ENCODE measurements at places on chromosomes 7 and 10.

GRCh38 chr7:16027396-16027795 is 340.9 kb upstream of the MEOX2 start:
- DNase-seq, result no peak

DNA sequence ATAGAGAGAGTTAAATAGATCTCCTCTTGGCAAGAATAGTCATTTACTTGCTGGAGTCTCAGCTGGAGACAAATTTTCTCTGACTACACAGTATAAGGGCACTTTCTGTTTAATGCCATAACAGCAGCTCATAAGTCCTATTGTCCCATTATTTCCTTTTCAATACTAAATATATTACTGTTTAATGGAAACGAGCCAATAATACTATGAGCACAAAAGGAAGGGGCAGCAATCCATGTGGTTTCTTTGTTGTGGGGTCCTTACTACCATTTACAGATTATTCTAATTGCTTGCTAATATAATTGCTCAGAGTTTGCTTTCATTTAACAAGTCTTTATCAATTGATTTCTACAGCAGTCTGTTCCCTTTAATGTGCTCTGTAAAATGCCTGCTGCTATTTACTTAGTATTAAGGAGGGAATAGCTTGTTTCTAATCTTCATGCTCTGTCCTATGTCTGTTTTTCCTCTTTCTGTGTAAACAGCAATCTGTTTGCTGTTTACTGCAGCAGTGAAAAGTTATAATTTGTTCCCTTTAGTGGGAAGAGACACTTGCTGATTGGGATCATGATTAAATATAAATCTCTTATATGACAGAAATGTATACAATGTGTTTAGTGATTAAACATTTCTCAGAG is 296.2 kb upstream of the SMIM30 start:
- no peak for DNase-seq

DNA sequence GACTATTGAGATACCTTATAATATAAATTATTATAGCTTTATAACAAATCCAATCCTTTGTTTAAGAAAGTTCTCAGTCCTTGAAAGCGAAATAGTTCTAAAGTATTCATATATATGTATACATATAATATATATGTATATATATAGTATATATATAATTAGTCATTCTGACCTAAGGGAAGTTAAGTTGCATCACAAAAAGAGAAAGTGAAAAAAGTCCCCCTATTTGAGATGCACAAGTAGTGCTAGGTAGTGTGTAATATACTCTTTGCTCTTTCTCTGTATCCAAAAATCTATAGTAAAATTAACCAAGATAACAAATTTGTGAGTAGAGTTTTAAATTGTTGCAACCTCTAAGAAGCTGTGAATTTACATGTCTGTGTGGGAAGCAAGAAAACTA is 13.3 kb upstream of the IFIT1B start:
- no peak for DNase-seq

- no peak for DNase-seq
These were observed 21.7 kb upstream of the PFKP start for GRCh38 chr10:3045471-3046209.

- DNase-seq, result peak; percentile 31
These were observed 271.0 kb downstream of the MAD1L1 start for GRCh38 chr7:1961701-1962276.

GRCh38 chr10:118324140-118324539 is 18.0 kb downstream of the FAM204A start:
- no peak for DNase-seq

- DNase-seq, result no peak
These were observed 2.0 kb downstream of the VOPP1 start for GRCh38 chr7:55570218-55570873.

- no peak for DNase-seq
These were observed 96.5 kb downstream of the GRK5 start for GRCh38 chr10:119303886-119304285.

DNA sequence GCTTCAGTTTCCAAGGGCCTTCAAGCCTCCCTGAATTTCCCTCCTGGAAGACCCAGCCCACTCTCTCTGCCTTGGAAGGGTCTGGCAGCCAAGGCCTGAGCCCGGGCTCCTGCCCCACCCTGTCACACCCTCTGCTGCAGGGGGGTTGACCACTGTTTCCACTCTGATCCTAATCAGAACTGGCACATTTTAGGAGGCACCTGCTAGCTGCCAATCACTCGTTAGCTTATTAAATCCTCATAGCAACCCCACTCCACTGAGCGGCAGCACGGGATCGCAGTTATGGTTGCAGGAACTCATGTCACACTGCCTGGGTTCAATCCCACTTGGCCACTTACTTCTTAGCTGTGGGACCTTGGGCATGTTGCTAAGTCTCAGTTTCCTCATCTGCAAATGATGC is 12.9 kb downstream of the HSPB1 start:
- no peak for DNase-seq

GRCh38 chr7:105940109-105940508 is 23.0 kb upstream of the CDHR3 start:
- DNase-seq, result no peak

GRCh38 chr7:3404501-3404900 is 103.4 kb downstream of the SDK1 start:
- DNase-seq, result no peak

DNA sequence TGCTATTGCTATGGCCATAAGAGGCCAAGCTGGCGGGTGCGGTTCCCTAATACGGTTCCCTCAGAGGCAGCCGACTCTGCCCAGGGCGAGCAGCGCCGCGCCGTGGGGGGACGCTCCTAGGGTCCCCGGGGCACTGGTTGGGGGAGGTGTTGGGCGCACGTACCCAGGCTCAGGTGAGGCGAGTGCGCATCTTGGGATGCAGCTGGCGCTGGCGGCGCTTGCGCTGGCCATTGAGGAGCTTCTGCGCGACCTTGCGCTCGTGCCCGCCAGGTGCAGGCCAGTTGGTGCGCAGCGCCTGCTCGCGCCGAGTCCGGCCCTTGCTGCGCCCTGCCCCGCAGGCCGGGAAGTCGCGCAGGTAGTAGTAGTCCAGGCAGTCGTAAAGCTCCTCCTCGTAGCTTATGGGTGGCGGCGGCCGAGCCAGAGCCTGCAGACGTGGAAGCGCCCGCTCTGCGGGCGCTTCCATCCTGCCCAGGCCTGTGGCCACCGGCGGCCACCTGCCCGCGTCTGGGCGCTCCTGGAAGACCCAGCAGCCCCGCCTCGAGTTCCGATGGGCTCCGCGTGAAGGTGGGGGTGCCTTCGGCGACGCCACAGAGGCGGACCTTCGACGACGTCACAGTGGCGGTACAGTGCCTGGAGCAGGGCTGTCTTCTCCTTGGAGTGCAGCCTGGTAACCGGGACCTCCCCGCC is at the start of gene NUPR2:
Gene NUPR2 (minus strand): TSS at position 566 of the 687 bp plus-strand sequence. CDS start 103 bp downstream, at position 463.
- DNase-seq, result no peak

GRCh38 chr7:64890761-64891362 is 12.2 kb upstream of the ZNF273 start:
- DNase-seq, result no peak

DNA sequence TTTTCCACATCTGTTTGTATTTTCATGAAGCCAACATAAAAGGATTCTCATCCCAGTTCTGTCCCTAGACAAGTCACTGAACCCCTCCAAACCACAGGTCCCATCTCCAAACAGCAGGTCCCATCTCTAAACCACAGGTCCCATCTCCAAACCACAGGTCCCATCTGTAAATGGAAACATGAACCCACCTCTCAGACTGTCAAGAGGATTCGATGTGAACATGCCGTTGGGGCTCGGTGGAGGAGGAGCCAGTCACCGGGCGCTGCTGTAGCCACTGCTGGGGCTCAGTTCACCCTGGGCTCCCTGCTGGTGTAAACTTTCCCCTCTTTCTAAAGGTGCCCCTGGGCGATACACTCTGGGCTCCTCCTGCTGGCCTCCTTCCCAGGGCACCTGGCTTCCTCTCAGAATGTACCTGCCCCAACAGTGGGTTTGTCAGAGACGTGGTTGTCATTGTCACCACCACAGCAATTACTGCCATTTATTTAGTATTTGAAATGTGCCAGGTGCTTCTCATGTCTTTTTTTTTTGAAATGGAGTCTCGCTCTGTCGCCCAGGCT is 13.0 kb downstream of the LHPP start:
- no peak for DNase-seq

- DNase-seq, result no peak
These were observed 63.1 kb upstream of the ZPBP start for GRCh38 chr7:50156163-50156562.

DNA sequence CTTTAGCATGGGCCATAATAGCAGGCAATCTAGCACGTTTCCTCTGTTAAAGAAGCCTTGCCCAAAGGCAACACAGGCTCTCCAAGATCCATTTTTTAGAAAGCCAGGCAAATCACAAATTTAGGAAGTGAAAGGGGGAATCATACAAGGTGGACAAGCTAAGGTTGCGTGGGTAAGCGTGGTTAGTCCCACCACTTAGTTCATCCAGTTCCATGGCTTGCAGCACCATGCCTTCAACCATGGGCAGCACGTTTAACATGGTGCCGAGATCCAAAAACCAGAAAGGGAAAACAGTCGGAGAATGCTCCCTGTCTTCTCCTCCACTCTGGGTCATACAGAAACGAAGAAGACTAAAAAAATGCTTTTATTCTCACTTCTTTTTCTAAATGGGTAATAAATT is 234.4 kb upstream of the IMMP2L start:
- DNase-seq, result no peak

DNA sequence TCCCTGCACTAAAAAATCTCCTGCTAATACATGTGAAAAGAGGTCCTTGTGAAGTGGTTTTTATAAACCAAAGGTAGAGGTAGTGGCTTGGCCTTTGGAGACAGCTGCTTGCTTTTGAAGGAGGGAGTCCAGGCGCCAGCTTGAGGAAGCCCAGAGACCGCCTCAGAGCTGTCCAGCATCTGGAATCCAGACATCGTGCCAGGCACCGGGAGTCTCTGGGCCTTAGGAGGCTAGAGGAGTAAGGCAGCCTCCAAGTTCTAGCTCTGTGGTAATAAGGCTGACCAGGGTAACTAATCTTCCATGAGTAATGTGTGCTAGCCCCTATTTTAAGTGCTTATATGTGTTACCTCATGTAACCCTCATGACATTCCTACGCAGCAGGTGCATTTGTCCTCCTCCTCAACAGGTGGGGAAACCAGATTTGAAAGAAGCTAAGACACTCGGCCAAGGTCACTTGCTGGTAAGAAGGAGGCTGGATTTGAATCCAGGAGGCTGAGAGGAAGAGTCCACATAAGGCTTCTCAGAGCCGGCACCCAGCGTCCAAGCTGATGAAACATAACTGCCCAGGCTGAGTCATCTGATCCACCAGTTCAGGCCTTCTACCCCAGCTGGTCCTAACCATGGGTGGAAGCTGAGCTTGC is 26.1 kb downstream of the PRLHR start:
- no peak for DNase-seq

- no peak for DNase-seq
These were observed 143.4 kb downstream of the DOCK1 start for GRCh38 chr10:127048630-127049029.

DNA sequence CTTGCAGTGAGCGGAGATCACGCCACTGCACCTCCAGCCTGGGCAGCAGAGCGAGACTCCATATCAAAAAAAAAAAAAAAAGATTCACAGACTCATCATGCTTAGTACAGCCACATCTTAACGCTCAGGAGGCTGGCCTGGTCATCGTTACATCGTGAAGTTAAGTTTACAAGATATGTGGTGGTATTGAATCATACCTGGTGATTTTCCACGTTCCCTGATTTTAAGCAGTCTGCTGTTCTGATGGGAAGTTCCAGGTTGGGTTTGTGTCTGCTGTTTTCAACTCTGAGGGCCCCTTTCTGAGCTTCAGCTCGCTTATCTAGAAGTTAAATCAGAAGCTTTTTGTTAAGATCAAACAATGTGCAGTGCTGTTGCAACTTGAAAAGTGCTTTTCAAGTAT is 6.9 kb downstream of the PPP2R2D start:
- peak; percentile 21 for DNase-seq

- DNase-seq, result no peak
These were observed 120.8 kb upstream of the RET start for GRCh38 chr10:42956045-42956444.

DNA sequence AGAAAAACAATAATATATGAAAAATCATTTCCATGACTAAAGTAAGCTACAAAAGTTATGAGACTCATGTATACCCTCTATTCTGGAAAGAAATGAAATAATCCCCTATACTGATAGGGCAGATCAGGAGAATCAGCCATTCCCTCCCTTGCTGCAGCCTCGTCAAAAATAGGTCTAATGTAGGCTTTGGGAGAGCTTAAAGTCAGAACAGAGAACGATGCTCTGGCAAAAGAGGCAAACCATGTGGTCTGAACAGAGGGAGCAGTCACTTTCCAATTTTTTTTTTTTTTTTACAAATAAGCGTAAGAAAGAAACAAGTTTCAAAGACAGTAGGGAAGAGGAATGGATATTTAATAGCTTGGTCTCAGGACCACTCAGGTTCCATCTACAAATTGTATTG is 462.2 kb upstream of the LRRTM3 start:
- no peak for DNase-seq

DNA sequence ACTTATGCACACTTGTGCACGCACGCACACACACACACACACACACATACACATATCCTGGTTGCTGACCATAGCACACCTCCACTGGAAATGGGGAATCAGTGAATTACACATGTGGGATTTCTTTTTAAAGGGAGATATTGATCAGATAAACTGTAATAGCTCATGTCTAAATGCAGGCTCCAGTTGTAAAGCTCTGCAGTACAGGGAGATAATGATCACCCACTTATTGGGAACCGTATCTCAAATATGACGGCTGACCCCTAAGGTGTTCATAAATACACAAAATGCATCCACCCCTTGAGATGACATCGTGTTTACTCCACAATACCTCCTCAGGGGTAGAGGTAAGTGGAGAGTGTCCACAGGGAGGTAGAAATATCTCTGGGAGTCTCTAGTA is 79.2 kb downstream of the PLXNA4 start:
- no peak for DNase-seq

GRCh38 chr10:8183241-8183704 is 128.8 kb downstream of the GATA3 start:
- peak; percentile 67 for DNase-seq

Measured in CD4-positive, alpha-beta T cell treated with Interleukin-6 at 100 ng/mL for 8 hours (primary cell).